NCI-H187 (cell line): ENCODE measurements at places on chromosomes 13 and 19.

DNA sequence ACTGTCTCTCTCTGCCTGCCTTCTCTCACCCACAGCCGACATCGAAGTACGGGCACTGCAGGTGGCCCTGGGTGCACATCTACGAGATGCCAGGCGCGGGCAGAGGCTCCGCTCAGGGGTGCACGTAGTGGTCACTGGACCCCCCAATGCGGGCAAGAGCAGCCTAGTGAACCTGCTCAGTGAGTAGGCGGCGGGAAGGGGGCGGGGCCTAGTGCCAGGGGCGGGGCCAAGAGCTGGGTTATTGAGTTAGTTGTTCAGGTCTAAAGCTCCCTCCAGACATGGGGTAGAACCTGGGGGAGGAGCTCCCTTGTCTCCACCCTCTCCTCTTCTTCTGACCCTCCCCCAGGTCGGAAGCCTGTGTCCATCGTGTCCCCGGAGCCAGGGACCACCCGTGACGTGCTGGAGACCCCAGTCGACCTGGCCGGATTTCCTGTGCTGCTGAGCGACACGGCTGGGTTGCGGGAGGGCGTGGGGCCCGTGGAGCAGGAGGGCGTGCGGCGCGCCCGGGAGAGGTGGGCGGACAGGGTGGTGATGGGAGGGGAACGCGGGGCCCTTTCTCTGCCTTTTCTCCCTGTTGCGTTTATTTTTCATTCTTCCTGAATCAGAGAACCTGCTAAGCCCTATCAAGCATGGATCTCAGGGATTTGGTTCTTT is 1.9 kb downstream of the GTPBP3 start:
- DNase-seq: no peak

DNA sequence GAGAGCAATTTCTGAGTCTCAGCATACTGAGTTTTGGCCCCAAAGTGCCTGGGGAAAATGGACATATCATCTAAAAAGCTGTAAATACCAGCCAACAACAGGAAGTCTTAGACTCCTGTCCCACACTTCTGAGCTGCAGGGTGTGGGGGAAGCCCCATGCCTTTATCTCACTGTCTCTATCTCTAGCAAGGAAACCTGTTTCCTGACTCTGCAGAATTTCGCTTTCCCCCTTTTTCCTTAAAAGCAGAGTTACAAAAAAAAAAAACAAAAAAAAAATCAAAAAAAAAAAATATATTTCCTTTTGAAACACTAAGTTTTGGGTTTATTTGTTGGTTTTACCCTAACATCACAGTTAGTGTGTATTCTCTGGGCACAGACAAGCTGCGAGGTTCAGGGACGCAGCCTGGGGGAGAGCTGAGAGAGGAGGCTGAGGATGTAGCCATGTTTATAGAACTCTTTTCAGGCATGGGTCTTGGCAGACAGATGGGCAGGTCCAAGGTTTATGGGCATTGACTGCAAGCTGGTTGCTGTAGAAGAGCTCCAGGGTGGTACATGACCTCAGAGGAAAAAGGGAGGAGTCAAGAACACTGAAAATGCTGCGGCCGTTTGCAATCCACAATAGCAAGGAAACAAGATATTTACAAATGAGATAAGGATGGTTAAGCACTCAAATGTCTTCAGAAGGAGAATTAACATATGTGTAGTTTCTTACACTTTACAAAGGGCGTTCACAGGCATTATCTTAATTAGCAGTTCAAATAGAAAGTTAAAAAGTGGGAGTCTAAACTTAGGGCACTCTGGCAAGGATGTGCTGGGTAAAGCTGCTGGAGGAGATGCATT is 4.9 kb downstream of the MBNL2 start:
- no peak for DNase-seq

DNA sequence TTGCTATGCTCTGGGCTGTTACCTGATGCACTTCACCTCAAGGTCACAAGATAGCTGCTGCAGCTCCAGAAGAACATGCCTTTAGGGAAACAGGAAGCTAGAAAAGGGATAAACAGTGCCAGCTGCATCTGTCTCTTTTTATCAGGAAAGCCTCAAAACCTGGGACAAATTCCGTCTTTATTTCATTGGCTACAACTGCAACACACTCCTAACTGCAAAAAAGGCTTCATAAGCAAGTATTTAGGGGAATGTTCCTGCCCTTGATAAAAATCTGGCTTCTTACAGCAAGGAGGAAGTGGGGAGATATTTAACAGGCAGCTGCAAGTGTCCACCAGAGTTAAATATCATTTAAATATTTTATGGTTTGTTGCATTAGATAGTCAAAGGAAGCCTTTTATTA is 34.2 kb upstream of the SERTM1 start:
- no peak for DNase-seq

DNA sequence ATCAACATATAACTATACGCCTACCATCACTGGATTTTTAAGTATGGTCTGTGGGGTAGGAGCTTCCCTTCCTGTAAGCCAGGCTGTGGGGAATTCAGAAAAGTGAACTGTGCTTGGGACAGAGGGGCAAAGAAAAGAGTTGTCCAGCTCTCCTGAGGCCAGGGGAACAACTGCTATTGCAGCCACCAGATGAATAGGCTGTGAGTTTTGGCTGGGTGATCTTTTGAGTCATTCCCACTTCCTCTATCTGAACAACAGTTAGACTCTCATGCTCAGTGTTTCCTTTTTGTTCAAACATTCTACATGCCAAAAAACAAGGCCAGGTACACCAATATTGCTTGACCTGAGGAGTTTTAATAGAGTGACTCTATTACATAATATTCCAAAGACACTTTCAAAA is 426.2 kb upstream of the DACH1 start:
- no peak for DNase-seq

DNA sequence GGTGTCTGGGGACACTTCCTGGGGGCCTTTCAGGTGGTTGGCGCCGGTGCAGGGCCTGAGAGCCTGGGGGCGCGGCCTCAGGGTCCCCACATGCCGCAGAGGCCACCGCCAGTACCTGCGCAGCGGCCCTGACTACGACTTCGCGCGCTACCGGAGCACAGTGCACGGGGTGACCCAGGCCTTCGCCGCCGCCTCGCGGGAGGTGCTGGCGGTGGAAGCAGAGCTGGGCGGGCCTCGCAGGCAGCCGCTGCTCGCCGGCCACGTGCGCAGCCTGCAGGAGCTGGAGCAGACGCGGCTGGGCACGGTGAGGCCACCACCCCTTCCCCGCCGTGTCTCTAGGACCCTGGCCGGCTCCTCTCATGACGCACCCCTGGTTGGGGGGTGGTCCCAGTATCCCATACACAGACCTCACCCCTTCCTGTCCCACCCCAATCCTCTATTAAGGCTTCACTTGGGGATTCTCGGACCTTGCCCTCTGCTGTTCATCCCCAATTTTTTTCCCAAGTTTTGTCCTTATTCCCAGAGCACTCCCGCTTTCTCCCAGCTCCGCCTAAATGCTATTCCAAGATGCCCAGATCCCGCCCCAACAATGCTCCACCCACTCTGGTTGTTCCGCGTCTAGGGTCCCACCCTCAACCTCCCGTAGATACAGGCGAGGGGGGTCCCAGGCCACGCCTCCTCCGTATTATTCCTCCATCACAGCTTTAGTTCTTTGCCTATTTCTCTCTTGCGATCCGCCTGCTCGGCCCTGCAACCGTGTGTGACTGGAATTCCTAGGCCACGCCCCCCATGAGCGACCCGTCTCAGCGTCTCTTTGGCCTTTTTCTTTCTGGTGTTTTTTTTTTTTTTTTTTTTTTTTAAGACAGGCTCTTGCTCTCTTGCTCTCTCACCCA is 1.0 kb downstream of the REX1BD start:
- no peak for DNase-seq

DNA sequence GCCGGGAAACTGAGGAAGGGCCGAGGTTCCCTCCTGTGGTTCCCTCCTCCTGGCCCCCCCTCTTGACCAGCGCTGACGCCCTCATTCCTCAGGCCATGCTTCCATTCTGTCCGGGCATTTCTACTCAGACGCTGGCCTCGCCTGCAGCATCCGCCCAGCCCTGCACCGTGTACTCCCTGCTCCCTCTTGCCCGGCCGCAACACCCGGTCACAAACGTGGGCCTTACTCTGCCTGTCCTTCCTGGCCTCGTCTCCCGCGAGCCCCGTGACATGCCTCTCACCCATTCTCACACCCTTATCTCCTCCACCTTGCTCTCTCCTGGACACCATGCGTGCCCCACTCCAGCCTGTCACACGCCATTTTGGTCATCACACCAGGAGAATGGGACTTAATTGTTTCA is 11.3 kb downstream of the HDGFL2 start:
- DNase-seq: no peak

DNA sequence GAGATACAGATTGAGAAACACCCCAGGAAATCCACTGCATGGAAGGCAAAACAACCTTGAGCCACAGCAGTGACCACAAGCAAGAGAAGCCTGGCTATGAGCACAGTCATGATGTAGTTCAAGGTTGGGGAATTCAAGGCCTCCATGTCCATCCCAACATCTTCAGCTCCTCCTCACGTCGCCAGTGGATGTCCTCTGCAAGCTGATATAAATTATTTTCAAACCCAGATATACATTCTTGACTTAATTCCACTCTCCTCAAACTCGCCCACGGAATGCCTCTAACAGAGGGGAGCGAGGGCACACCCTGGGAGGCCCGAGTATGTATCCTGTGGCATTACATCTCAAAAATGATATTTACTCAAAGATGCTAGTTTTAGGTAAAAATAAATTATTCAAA is 105.5 kb downstream of the SHISA2 start:
- DNase-seq: no peak
